Activated CD4-positive, alpha-beta T cell treated with anti-CD3 and anti-CD28 coated beads, Interleukin-2, amount 50 U/mL, for 24 hours (primary cell): ENCODE measurements at places on chromosomes 5 and 9.

GRCh38 chr9:71796100-71796767 lies 27.9 kb upstream of the CEMIP2 start:
- no peak for DNase-seq

- no peak for DNase-seq
These were observed 114.9 kb downstream of the TRIO start for GRCh38 chr5:14257995-14258403.

DNA sequence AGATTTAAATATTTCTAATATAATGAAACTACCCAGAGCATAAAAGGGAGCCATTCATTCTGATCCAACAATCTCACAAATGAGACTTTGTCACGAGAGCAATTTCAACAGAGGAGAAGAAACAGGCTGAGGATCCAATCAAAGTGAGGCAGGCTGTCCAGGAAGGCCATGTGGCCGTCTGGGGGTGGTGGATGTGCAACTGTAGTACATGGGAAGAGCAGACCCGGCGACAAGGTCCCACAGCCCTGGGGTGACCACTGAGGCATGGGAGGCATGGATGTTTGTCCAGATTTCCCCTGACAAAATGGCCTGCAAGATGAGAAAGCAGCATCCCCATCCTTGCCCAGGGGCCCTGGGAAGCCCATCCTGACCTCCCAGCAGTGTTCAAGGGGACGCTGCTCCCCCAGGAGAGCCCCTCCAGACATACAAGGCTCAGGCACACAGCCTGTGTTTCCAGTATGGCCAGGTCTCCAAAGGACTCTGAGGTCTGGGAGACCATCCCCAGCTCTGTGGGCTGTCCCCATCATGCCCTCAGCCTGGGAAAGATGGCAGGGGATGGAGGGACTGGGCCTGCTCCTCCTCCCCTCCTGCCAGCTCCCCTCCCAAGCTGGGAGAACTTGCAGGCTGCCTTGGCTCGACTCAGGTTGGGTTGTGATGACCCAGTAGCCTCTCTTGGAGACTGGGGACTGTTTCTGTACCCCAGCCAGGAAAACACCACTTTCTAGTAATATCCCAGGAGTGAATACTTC lies 27.5 kb upstream of the FCN2 start:
- DNase-seq = no peak

DNA sequence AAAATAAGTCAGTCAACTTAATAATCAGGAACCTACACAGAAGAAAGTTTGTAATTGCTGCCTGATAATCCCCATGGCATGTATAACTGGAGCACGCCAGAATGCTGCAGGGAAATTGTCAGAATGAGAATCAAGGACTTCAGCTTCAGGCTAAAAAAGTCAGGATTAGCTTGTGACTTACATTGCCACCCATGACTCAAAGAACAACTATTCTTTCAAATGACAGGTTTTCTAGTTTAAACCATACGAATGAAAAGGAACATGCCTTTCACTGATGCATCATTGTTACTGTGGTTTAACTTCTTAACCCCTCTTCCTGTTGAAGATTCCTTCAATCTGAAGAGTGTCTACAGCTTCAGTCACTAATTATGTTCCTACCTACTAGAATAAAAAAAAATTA lies 112.4 kb downstream of the ISL1 start:
- no peak for DNase-seq

GRCh38 chr5:122693963-122694362 lies 80.9 kb upstream of the SNX2 start:
- no peak for DNase-seq

- DNase-seq = no peak
These were observed 203.6 kb downstream of the ALDH1A1 start for GRCh38 chr9:72749276-72749675.

GRCh38 chr5:150945486-150945885 lies 40.7 kb upstream of the ZNF300 start:
- no peak for DNase-seq

DNA sequence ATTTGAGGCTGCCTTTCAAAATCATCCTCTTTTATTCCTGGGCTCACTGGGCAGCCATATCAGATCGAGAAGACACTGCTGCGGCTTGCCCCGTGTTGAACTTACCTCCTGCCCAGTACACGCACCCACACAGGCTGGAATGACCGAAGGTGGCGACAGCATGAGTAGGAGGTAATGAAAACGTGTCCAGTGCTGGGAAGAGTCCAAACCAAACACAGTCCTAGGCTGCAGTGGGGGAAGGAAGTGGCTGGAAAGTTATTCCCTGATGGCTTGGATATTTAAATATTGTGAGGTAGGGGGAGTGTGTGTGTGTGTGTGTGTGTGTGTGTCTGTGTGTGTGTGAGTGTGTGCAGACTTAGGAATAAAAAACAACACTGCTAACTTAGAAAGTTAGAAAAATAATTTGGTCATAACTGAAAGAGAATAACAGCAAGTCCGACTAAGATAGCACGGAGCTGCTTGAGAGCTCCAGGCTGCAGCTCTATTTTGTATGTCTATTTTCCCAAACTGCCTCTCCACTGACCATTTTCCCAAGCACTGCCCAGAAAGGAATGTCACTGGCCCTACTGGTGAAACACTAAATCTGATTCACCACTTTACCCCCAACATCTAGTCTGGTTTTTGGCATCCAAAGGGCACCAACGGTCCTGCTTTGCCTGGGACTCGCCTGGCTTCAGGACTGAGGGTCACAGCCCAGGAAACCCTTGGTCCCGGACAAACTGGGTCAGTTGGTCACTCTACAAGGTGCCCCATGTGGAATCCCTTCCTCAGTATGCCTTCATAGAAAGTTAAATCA lies 41.2 kb downstream of the ANKH start:
- no peak for DNase-seq

DNA sequence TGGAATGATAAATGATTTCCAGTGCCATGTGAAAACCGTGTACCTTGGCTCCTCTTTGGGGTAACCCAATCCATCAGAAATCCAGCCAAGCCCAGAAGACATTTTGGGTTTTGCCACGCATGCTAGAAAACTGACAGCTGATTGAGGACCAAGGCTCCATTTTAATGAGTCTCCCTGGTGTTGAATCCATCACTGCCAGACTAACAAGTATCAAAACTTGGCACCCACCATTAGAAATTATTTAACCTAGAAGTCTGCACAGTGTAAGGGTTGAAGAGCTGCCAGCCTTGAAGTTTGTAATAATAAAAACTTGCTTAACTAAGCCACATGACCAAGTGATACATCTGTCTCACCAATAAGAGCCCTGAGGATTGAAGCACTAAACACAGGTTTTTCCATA lies 369.9 kb downstream of the DNAH5 start:
- no peak for DNase-seq

DNA sequence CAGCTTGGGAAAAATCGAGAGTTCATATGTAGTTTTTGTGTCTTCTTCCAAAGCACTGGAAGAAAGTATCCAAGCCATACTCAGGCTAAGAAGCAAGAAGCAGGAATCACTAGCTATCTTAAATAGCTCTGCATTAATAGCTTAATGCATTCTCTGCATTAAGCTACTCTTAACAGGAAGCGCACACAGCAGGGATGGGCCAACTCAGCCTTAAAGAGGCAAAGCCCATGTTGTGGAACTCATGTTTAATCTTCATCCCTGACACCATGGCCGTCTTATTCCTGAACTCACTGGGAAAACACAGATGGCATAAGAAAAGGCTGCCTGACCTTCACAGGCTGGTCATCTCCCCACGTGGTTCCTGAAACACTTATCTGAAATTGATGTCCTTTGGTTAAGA lies 18.7 kb upstream of the ICE1 start:
- no peak for DNase-seq

DNA sequence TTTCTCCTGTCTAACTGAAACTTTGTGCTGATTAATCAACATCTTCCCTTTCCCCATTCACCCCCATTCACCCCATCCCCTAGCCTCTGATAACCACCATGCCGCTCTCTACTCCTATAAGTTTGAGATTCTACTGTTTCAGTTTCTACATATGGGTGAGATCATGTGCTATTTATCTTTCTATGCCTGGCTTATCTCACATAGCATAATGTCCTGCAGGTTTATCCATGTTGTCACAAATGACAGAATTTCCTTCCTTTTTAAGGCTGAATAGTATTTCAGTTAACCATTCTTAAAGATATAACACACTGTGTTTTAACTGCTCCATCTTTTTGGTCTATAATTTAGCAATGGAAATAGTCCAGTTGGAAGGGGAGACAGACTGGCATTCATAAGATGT lies 205.1 kb downstream of the SNCAIP start:
- no peak for DNase-seq

DNA sequence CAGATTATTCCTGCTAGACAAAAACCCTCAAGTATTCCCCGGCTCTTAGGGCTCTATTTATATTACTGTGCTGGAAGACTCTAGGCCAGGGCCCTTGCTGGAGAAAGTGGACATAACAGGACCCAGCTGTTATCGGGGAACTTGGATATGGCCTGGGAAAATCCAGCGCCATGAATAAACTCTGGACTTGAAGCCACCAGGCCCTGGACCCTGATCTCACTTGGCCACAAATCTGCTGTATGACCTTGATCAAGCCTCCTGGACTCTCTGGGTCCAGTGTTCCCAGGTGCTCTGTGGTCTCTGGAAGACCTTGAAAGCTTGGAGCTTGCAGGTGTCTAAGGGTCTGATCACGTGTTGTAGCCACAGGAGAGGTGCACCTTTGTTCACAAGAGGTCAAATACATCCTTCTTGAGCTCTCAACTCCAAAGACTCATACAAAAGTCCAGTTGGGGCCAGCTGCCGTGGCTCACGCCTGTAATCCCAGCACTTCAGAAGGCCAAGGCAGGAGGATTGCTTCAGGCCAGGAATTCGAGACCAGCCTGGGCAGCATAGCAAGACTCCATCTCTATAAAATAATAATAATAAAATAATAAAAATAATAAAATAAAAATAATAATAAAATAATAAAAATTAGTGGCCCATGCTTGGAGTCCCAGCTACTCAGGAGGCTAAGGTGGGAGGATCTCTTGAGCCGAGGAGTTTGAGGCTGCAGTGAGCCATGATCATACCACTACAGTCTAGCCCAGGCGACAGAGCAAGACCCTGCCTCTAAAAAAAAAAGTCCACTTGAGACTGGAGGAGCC lies 26.5 kb downstream of the COL27A1 start:
- DNase-seq = no peak

- no peak for DNase-seq
These were observed 151.0 kb downstream of the FER start for GRCh38 chr5:108898707-108899106.

GRCh38 chr9:125472562-125472925 lies 210.9 kb downstream of the GAPVD1 start:
- no peak for DNase-seq

- no peak for DNase-seq
These were observed 247.9 kb downstream of the TRPM3 start for GRCh38 chr9:70873506-70873905.

GRCh38 chr9:97293207-97293721 lies 14.2 kb upstream of the CCDC180 start:
- no peak for DNase-seq

GRCh38 chr5:89968958-89969381 lies 440.6 kb downstream of the CETN3 start:
- DNase-seq = no peak

- no peak for DNase-seq
These were observed 10.5 kb downstream of the RPS14 start for GRCh38 chr5:150438873-150439546.

- DNase-seq = no peak
These were observed 13.8 kb downstream of the CD74 start for GRCh38 chr5:150398722-150399523.

GRCh38 chr9:76845254-76845653 lies 60.7 kb downstream of the PRUNE2 start:
- no peak for DNase-seq

- DNase-seq = no peak
These were observed 95.0 kb downstream of the PCSK1 start for GRCh38 chr5:96338091-96338490.

- no peak for DNase-seq
These were observed 677.1 kb upstream of the CHD1 start for GRCh38 chr5:99605904-99606303.

DNA sequence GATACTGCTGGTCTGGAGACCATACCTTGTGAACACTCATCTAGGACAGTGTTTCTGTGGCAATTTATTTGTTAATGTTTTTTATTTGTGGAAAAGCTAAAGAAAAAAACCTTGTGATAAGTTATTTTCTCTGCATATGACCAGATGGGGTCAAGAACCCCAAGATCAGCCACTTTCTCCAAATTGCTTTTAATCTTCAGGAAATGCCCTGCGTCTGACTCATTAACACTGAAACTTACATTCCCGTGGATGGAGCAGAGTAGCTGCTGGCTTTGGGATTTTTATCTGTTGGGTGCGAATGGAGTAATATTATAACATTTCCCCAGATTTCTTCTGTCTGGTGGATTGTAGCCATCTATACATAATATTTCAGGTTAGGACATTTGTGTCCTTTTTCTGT lies 444.5 kb downstream of the SH3GL2 start:
- no peak for DNase-seq

GRCh38 chr9:99056886-99057664 lies 47.8 kb upstream of the TGFBR1 start:
- no peak for DNase-seq

- DNase-seq = no peak
These were observed 93.6 kb upstream of the ZNF462 start for GRCh38 chr9:106769331-106769730.

DNA sequence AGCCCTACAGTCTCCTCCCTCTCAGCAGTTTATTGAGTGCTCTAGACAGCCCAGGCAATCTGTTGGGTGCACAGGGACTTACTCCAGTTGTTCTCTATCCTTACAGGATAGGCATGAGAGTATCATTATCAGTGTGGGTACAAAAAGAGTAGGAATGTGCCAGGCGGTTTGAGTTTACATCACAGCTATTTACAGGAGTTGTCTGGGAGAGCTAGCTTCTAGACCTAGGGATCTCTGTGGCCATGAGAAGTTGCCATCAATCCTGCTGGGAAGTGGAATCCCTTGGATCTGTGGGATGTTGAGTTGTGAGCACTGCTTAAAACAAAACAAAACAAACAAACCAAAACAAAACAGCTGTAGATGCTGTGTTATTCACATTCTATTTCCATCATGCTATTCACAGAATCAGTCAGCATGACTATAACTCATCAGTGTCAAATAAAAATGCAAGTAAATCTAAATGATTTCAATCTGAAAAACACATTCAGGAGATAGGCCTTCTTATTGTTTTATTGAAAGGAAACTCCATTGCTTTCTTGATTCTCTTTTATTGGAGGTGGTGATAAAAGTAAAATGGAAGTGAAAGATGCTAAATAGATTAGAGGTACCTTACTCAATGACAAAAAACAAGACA lies 552.4 kb upstream of the ZNF608 start:
- DNase-seq = no peak

DNA sequence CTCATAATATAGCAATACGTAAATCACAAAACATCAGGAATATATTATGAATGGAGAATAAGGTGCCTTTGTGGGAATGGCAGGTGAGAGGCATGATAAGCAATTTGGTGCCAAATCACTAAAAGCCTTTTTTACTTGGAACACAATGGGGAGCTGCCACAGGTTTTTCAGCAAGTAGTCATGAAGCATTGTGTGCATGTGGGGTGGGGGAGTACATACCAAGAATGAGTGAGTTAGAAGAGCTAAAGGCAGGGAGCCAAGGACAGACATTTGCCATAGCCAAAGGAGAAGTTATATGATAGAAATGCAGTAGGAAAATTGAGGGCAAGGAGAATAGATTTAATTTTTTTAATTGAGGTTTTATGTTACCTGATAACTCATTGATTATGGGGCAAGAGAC lies 445.0 kb upstream of the SMC2 start:
- DNase-seq = no peak

GRCh38 chr5:63820577-63820976 lies 141.7 kb downstream of the HTR1A start:
- DNase-seq = no peak

- DNase-seq = no peak
These were observed 4.9 kb downstream of the TMEM171 start for GRCh38 chr5:73125289-73125688.

- peak; percentile 53 for DNase-seq
These were observed at the start of gene C5orf63 for GRCh38 chr5:127072861-127073846. Gene C5orf63 (minus strand): TSS chr5:127073502. CDS start chr5:127058995, 14,507 bp downstream.
